ENCODE measurements at places on chromosomes 4 and X.
A peak's percentile ranks its signal among the peaks of the same experiment; 100 is the strongest.

- DNase-seq: no peak
Observed at GRCh38 chrX:437661-438390, 51.1 kb upstream of the PPP2R3B start.

DNA sequence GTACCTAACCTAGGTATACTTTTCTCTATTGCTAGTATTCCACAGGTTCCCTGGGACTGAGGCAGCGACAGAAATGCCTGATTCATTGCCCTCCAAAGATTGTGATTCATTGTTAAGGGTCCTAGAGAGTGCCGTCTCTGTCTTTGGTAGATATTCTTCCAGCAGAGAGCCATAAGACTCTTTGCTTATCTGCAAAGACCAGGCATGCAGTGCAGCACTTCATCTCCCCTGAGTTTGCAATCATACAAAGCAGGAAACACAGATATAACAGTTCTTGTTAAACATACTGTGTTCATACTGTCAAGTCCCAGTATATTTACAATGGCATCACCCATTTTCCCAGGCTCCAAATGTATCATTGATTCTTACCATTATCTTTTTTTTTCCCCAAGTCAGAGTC, 47.7 kb downstream of the KLF8 start:
- DNase-seq: no peak

DNA sequence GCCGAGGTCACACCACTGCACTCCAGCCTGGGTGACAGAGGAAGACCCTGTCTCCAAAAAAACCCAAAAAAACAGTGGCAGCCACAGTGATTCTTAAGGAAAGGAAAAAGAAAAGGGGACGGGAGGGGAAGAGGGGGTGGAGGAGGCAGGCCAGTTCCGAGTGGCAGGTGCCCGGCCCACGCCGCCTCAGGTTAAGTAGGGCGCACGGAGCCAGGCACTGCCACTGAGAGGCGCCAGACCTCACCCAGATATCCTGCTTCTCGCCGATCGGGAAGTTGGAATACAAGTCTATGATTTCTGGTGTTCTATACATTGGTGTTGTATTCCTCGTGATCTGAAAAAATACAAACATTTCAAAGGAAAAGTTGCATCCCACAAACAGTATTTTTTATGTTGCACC, 35.9 kb downstream of the GAK start:
- DNase-seq: no peak

- DNase-seq: no peak
Observed at GRCh38 chrX:3312109-3312508, 34.3 kb downstream of the MXRA5 start.

- DNase-seq: no peak
Observed at GRCh38 chr4:156538651-156539257, 432.8 kb downstream of the PDGFC start.

GRCh38 chr4:86278126-86278525, 81.7 kb downstream of the MAPK10 start:
- DNase-seq: no peak

DNA sequence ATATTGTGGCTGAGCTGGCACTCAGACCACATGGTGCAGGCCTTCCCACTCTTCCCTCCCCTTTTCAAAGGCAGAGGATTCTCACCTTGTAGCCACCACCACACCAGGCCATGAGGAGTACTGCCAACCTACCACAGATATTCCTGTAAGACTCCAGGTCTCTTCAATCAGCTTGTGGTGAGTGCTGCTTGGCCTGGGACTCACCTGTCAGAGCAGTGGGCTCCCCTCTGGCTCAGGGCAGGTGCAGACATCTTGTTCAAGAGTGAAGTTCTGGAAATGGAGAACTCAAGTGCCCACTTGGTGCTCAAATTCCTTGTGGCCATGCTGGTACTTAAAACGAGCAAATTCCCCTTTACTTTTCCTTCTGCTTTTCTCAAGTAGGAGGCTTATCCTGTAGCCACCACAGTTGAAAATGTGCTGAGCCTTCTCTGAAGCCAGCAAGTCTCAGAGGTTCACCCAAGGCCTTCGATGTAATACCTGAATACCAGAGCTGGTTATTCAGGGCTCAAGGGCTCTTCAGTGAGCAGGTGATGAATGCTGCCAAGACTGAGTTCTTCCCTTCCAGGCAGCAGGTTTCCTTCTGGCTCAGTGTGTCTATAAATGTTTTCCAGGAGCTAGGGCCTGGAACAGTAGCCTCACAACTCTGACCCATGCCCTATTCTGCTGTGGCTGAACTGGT, 212.9 kb downstream of the TEX13C start:
- DNase-seq: peak; percentile 4

- no peak for DNase-seq
Observed at GRCh38 chr4:41285202-41285863, 28.6 kb downstream of the UCHL1 start.

GRCh38 chr4:26410385-26411293, 79.6 kb downstream of the CCKAR start:
- DNase-seq: no peak

GRCh38 chr4:152590179-152591031, 54.5 kb upstream of the FBXW7 start:
- DNase-seq: peak; percentile 61

GRCh38 chrX:150753968-150754367, 60.8 kb downstream of the MTMR1 start:
- DNase-seq: no peak

DNA sequence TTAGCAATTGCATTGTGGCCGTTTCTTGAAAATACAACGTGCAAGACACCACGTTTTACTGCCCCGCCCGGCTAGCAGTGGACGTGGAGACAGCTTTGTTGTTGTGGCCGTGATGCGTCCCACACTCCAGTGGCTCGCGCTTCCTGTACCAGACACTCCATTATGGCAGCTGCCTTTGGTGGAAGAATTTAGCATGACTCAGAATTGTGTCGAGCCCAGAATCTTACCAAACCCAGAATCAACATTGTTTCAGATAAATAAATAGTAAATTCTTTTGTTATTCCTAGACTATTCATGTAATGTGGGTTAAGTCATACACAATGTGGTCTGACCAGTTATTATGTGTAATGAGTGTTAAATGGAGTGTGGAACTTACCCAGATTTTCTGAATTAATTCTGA, 25.3 kb upstream of the S100P start:
- DNase-seq: no peak

DNA sequence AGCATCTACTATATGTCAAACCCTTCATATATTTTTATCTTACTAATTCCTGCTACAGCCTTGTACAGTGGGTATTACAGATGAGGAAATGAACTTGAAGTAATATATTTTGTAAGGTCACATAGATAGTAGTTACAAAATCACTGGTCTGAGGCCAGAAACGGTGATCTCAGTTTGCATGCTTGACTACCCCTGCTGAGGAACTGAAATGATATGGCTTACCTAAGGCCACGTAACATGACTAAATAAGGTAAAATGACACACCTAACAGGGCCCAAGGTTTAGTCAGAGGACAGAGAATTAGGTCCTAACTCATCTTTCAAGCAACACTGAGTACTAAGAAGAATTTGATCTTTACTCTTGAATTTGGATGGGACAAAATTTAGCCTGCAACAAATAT, 1.5 kb upstream of the COMMD8 start:
- DNase-seq: no peak

GRCh38 chr4:48041535-48042137, 25.1 kb downstream of the NIPAL1 start:
- DNase-seq: no peak

DNA sequence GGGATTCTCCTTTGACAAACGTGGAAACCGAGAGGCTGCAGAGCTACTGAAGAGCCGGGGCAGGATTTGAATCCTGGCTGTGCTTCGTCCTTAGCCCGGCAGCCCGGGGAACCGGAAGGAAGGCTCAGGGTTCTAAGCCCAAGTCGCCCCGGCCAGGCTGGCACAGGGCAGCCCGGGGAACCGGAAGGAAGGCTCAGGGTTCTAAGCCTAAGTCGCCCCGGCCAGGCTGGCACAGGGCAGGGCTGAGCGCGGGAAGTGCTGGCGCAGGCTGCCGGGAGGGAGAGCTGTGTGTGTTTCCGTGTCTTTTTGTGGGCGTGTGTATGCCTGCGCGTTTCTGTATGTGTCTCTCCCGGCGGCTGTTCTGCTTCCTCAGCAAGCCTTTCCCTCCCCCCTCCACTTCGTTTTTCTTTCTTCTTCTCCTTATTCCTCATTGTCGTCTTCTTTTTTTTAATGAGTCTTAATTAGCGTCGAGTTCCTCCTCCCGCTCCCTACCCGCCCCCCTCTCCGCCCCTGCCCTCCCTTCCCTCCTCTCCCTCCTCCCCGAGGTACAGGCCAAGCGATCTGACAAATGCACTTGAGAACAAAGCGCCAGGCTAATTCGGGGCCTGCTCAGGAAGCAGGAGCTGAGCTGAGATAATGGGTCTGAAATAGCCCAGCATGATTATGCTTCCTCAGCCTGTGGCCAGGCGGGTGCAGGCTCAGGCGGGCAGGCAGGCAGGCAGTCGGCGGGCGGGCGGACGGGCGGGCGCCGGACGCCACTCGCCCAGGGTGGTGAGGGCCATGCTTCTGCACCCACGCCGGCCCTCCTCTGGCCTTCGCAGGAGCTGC, 65.9 kb downstream of the EFNB1 start:
- peak; percentile 53 for DNase-seq

DNA sequence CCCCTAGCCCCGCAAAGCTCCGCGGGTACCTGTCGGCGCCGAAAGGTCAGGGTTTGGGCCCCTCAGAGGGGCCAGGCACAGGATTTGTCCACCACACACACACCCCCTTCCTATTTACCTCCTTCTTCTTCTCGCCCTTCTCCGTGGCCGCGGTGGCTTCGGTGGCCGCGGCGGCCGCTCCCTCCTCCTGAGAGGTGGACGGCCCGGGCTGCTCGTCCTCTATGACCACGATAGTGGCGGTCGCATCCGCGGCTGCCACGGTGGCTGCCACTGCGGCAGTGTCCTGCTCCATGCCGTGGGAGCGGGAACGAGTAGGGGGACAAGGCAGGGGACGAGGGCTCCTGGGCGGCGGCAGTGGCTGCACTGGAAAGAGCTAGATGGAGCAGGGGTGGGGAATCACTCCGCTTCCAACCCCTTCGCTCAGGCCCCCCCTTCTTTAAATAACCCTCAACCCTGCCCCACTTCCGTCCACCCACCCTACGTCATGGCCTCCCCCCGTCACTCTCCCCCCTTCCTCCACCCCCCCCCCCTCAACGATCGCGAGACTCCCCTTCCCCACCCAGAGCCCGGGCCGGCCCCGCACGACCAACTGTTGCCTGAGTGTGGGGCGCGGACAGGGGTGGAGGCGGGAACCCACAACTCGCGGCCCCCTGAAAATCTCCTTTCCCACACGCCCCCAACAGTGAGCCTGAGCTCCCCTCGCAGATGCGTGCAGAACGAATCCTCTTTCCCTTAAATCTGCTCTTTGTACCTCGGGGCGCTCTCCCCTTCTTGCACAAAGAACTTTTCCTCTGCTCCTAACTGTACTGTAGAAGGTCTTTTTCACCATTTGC, at the start of gene SMARCA1:
SMARCA1 (minus strand) TSS at position 412 of the 833 bp plus-strand sequence; CDS start at position 292, 120 bp downstream.
- DNase-seq: peak; percentile 58

- no peak for DNase-seq
Observed at GRCh38 chr4:152735396-152735859, 44.1 kb downstream of the TIGD4 start.

- no peak for DNase-seq
Observed at GRCh38 chrX:1717373-1717772, 102.5 kb downstream of the ASMT start.

- no peak for DNase-seq
Observed at GRCh38 chr4:5710065-5710960, 688 bp upstream of the EVC start.
